ENCODE measurements at places on chromosomes 6 and 20. TPM values are rescaled to one million over a fixed set of nuclear protein-coding genes. Genes with fewer than 3 reads are reported as not detected.

BPI gene
- 0.30 TPM for total RNA-seq

RSPO3 gene
- 8.0 TPM for total RNA-seq

SLC17A3 gene
- not detected for total RNA-seq

APOM gene
- total RNA-seq, result 1.0 TPM

BTN1A1 gene
- total RNA-seq, result not detected

POLR1C gene
- 24.9 TPM for total RNA-seq

TPMT gene
- total RNA-seq, result 13.9 TPM

TNF gene
- not detected for total RNA-seq

ISM1 gene
- total RNA-seq, result under 0.01 TPM

CCN2 gene
- total RNA-seq, result 658 TPM

TPBG gene
- 138 TPM for total RNA-seq

KHDC1L gene
- not detected for total RNA-seq
